ENCODE measurements at places on chromosomes 7 and 10.

DNA sequence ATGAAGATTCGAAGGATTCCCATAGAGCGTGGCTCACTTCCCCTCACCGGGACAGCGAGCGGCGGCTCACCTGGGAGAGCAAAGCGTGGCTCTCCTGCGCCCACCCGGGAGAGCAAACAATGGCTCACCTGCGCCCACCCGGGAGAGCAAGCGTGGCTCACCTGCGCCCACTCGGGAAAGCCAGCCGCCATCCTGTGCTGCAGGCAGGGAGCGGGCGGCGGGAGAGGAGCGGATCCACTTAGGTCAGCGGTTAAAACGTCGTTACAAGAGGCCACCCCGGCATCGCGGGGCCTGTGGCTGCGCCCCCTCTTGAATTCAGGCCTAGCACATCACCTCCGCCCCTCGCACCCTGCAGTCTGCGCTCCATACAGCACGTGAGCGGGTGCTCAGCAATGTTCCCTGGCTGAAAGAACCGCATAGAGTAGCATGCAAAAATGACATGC, 461 bp upstream of the FIGNL1 start:
- DNase-seq, result no peak

GRCh38 chr7:149855361-149856305, 17.5 kb downstream of the ZNF862 start:
- no peak for DNase-seq

DNA sequence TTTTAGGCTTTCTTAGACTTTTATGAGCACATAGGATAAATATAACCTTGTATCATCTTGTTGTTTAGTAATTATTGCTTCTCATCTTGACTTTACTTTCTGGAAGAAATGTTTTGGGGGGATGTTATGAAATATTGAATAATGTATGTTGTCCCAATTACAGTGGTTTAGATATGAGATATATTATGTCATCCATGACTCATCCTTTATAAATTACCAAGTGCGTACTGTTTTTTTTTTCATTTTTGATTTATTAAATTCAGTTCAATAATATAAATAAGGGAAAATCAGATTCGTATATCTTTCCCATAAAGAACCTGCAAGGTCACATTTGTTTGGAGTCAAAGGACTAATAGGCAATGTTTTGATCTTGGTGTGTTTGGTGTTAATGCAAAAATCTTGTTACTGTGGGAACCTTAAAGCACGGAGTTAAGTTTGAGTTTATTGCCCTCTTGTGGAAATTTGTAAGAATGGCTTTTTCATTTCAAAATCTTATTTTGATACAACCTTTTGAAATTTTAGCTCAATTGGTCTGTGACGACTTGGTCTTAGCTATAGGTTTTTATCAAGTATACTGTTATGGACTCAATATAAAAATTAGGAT, 108.6 kb downstream of the SRI start:
- DNase-seq, result no peak

DNA sequence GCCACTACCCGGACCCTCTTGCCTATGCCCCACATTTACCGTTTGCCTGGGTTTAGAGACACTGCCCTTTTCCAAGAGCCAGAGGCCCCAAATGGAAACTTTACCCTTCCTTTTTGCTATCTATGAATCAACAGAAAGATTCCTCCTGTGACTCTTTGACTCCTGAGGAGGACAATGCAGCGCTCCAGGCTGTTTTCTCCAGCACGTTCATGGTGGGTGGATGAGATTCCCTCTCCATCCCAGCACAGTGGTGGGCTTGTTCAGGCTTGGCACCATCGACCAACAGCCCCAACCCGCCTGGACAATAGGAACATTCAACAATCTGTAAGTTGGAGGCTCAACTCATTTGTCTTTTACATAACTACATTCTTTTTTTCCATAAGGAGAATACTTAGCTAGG, 55.9 kb downstream of the DLD start:
- DNase-seq, result no peak

GRCh38 chr7:29508608-29509007, 55.0 kb upstream of the PRR15 start:
- no peak for DNase-seq

- DNase-seq, result no peak
Observed at GRCh38 chr10:98030991-98031431, 590 bp upstream of the CRTAC1 start.

DNA sequence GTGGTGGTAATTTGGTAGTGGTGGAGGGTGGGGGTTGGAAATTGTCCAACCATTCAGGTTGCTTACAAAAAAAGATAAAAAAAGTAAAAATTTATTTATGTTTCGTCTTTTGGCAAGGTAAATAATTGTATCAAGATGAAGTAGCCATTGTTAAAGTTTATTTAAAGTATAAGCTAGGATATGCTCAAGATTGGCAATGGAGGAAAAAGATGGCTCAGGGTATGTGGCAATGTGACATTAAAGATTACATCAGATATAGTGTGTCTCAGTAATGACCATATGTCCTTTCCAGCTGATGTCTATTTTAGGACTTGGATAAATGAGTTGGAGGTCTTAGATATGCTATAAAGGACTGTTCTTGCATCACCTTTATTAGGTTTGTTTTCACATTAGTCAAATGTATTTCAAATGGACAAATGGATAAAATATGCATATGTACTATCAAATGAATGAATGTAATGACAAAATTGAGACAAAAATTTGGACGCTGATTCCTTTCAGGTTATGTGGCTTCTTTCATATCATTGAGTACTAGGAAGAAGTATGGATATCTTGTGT, 60.9 kb downstream of the ST7 start:
- no peak for DNase-seq

DNA sequence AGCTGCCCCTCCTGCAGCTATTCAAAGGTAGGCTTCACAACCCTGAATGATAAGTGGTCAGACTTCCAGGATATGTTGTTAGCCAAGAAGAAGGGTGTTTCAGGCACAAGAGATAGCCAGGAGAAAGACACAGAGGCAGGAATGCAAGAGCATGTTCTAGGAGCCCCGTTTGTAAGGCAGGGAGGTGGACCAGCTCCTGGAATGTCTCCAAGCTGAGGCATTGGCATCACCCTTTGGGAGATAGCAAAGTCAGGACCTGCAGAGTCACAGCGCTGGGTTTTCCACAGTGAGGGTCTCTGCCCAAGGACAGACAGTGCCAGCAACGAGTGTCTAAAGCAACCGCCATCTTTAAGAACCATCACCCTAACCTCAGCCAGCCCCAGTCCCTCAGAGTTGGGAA, 484.5 kb upstream of the ZMIZ1 start:
- DNase-seq, result no peak

DNA sequence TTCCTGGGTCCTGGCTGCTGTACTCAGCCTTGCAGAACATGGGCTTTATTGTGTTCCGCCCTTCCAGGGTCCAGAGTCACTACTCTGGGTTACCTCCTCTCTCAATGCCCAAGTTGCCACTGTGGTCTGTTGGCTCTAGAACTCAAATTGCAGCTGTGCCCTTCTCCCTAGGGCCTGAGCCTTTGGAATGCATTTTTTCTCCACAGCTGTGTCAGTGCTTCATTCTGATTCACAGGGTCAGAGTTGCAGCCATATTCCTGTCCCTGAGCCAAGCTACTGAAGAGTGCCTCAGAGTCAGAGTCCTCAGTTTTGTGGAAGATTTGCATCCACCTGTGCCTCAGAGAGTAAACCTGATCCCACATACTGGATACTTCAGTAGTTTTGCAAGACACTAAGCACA, 167.5 kb downstream of the ITGB1 start:
- no peak for DNase-seq

GRCh38 chr10:11177926-11178471, 160.3 kb downstream of the CELF2 start:
- no peak for DNase-seq

GRCh38 chr7:44534501-44534900, 6.6 kb downstream of the NPC1L1 start:
- peak; percentile 6 for DNase-seq

DNA sequence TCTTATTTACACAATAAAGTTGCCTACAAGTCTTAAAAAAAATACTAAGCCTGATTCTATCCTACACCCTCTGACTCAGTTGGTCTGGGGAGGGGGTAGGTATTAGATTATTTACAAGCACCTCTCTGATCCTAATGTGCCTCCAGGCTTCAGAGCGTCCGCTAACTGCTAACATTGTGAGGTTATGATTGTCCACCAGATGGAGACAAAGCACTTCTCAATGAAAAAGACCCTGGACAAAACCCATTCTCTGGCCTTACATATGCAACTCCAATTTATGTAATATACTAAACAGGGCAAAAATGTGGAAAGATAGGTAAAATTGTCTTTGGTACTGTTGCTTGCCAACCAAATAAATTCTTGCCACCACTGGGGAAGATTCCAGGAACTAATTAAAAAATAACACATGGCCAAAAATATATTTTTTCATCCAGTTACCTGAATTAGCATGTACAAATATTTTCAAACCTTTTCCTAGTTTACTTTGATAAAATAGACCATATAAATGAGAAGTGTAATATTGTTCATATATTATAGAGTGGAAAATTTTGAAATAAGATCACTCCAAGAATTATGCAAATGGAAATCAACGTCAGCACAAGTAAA, 92.4 kb downstream of the KIF20B start:
- DNase-seq, result no peak

DNA sequence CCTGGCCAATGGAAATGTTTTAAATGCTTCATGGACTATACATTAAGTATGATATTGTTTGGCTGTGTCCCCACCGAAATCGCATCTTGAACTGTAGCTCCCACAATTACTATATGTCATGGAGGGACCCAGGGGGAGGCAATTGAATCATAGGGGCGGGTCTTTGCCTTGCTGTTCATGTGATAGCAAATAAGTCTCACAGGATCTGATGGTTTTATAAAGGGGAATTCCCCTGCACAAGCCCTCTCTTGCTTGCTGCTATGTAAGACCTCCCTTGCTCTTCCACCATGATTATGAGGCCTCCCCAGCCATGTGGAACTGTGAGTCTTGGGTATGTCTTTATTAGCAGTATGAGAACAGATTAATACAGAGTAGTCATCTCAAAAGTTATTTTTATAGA, 32.4 kb upstream of the GRB10 start:
- no peak for DNase-seq

Measured in activated CD4-positive, CD25-positive, alpha-beta regulatory T cell treated with anti-CD3 and anti-CD28 coated beads, Interleukin-2, amount 50 U/mL, for 16 hours (primary cell).